Stimulated activated CD8-positive, alpha-beta memory T cell treated with anti-CD3 and anti-CD28 coated beads, Interleukin-4, amount 100 ng/mL, for 1 hour (primary cell): ENCODE measurements at places on chromosomes 16 and 17.

- DNase-seq = no peak
These were observed 1.2 kb downstream of the THAP11 start for GRCh38 chr16:67843343-67843765.

- no peak for DNase-seq
These were observed 36.8 kb downstream of the CHD9 start for GRCh38 chr16:53091466-53092211.

DNA sequence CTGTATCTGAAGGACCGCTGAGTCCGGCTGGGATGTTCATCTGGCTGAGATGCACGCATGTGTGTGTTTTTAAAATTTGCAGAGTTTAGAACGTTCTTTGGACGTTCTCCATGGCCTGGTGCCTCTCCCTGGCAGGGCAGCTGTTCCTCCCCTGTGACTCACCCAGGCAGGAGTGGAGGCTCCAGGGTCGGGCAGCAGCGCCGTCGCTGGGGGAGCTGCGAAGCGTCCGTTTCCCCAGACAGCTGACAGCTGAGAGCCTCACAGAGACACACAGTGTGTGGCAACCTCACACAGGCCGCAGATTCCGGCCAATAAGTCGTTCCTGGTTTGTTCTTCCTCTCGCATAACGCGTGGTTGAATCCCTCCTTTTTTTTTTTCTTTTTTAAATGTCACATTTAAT lies 80.6 kb downstream of the OR1D5 start:
- no peak for DNase-seq

DNA sequence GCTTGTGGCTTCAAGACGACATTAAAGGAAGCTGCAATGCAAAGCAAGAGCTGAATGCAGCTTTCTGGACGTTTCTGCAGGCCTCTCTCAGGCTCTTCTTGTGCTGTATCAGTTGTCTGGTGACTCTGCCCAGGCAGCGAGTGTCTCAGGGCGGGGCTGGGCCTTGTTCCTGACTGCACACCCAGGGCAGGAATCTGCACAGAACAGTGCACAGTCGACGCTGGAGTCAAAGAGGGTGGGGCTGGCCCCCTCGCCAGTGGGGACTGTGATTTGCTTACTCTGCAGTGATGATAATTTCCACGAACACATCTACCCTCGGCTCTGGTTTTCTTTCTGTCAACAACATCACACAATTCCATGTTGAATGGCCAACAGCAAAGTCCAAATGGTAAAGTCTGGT lies 60.7 kb downstream of the IRF8 start:
- DNase-seq = no peak

- DNase-seq = no peak
These were observed 7.9 kb downstream of the GRN start for GRCh38 chr17:44352828-44353671.

- no peak for DNase-seq
These were observed 27.8 kb upstream of the MRTFB start for GRCh38 chr16:14043278-14043677.

GRCh38 chr17:53844491-53845107 lies 21.9 kb downstream of the KIF2B start:
- no peak for DNase-seq

DNA sequence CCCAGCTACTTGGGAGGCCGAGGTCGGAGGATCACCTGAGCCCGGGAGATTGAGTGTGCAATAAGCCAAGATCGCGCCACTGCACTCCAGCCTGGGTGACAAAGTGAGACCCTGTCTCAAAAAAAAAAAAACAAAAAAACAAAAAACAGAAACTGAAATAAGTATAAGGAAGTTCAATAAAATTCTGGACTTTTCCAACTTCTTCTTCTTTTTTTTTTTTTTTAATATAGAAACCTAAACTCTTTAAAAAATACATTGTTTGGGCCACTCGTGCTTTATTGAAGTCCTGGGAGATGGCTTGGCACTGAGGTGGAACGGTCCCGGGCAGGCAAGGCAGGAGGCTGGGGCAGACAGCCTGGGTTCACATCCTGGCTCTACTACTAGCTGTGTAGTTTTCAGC lies 36.8 kb downstream of the KATNIP start:
- DNase-seq = no peak

GRCh38 chr16:47571049-47571448 lies 109.9 kb downstream of the PHKB start:
- DNase-seq = no peak

GRCh38 chr16:31055613-31056012 lies 18.4 kb downstream of the ZNF668 start:
- no peak for DNase-seq

- DNase-seq = no peak
These were observed 69.1 kb upstream of the PMFBP1 start for GRCh38 chr16:72241008-72241407.

GRCh38 chr17:16298140-16298662 lies 55.1 kb downstream of the CENPV start:
- DNase-seq = no peak

GRCh38 chr16:1643521-1643920 lies 31.4 kb downstream of the CRAMP1 start:
- no peak for DNase-seq

DNA sequence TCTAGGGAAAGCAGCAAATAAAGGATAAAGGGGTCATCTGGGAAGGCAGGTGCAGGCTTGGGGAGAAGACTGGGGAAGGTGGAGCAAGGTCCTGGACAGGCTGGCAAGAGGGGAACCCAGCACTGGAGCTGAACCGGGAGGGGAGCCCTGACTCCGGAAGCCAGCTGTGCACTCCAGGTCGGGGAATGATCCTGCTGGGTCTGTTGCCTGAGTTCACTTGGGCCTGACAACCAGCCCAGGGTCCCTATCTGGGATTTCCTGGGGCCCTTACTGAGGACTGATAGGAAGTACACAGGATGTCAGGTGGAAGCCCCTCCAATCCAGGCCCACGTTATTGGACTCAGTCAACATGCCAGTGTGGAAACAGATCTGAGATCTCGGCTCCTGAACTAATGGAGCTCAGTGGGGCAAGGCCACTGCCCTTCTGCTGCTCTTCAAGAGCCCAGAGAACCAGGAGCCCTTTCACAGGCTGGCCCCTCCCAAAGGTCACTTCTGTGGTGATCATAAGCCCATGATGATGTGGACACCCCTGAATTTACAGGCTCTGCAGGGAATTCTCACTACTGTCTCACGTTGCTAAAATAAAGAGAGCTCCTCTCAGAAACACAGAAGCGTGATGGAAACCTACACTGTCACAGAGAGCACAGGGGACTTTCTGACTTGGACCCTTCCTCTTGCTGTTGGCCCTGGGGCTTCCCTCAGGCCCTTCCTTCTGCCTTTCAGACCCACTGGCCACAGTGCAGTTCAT lies 19.9 kb upstream of the PITPNM3 start:
- no peak for DNase-seq

- DNase-seq = no peak
These were observed 20.4 kb upstream of the GRIN2A start for GRCh38 chr16:10202649-10203048.

DNA sequence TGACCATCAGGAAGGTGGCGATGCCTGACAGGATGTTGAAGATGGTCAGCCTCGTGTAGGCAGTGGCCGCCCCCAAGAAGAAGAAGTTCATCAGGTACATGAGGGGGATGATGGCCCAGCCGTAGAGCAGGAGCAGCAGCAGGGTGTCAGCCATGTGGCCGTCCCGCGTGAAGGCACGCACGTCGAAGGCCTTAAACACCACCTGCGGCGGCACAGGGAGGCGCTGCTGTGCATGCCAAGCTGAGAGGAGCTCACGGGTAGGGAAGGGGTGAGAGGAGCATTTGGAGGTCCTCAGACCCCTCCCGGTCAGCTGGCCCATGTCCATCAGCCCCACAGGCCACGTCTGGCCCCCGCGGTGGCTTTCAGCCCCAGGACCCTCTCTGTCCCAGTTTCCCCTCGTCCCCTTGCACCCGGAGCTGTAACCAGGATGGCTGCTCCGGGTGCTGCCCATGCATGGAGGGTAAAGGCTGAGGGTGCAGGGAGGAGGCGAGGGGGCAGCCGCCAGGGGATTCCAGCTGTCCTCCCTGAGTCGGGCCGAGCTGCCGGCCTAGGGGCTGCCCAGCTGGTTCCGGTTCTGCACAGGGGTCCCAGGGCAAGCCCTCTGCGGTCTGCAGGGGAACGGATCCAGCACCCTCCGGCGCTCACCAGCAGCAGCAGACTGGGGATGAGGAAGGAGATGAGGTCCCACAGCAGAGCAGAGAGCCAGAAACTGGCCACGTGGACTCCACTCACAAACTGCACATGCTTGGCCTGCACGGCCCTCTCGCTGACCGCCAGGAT lies 17.1 kb upstream of the RNPS1 start:
- DNase-seq = no peak

DNA sequence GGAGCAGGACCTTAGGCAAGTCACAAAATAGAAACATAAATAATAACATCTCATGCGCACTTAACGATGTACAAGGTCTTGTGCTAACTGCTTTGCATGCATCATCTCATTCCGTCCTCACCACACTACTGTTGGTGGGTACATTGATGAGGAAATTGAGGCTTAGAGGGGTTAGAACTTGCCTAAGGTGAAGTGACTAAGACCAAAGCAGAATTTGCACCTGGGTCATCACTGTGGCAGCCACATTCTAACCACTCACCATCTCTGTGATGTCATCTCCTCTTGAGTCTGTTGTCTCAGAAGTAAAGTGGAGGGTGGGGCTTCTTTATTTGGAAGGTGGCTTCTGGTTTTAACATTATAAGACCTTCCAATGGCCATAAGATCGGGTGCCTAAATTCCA lies 20.4 kb upstream of the TRIM25 start:
- no peak for DNase-seq

- DNase-seq = no peak
These were observed 21.8 kb upstream of the PRM1 start for GRCh38 chr16:11302977-11303376.

DNA sequence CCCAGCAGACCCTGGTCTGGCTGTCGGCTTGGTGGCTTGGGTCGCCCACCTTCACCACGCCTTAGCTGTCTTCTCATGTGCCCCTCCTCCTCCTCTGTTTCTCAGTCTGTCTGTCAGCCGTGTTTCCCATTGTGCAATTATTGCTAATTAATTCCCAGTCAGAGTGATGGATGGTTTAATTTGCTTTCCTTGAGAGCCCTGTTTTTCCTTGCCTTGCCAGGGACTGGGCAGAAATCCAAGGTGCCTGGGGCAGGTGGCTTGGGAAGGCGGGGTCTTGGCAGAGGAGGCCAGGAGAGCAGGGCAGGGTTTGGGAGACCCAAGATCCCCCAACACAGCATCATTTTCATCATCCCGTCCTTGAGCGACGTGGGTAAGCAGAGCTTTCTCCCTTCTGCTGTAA lies 21.3 kb downstream of the NECAB2 start:
- DNase-seq = no peak

DNA sequence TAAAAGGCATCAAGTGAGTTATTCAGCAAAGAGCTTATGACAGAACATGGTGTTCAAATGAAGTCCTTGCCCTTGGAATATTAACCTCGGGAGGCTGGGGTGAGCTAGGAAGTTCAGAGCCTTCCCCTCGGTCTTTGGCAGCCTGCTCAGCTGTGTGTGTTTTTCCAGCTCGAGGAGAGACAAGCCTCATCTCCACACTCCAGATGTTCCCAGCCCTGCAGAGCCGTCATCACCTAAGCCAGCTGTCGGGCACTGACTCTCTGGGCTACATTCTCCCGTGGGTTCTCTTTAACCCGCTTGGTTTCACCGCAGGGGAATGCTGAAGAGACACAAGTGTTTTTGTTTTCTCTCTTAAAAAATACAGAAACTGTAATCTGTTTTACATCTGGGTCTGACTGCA lies 47.1 kb downstream of the IRX3 start:
- DNase-seq = no peak

DNA sequence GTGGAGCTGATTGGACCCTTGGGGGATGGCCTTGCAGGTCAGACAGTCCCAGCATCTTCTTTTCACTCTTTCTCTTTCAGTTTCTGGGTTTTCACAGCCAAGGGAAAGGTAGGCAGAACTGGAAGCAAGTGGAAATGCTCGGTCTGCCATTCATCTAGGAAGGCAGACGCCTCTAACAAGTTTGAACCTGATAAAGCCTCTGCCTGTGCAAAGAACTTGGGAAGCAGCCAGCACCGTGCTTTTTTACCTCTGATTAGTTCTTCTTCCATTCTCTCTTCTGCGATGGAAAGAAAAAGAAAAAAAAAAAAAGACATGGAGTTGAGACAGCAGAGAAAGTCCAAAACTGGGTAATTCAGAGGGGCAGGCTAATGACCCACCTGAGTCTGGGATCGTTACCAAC lies 997.8 kb upstream of the EEF2KMT start:
- no peak for DNase-seq

- no peak for DNase-seq
These were observed 39.8 kb downstream of the ARL4D start for GRCh38 chr17:43438626-43439025.

GRCh38 chr17:49290690-49291359 lies 60.2 kb upstream of the PHOSPHO1 start:
- no peak for DNase-seq

DNA sequence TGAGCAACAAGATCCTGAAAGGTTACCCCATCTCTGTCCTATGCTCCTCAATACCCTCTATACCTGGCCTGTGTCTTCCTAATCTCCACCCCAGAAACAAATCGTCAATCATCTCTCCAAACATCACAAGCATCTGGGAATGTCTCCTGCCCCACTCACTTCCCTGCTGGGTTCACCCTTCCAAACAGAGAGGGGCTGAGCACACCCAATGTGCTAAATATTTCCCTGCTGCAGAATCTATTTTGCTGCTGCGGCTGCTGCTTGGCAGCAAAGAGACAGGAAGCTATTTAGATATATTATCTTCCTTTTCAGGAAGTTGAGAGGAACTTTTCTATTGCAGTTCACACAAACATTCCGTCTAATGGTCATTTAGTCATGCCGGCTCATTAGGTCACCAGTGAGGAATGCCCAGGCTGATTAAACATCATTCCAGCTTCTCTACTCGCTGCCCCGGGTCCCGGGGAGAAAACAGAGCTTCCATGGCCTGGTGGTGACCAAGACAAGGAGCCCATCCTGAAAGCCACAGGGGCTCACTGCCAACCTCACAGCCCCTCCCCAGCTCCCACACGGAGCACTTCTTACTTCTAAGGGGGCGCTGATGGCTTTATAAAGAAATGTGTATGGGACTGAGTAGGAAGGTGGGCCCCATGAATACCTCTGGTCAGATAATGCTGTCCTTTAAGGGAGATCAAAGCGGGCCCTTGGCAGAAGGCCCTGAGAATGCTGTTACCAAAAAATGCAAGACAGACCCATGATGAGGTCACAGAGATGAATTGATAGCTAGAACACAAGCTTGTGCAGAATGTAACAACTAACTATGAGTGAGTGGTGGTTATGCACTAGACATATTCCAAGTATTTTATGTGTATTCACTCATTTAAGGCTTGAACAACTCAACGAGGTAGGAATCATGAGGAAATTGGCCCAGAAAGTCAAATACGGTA lies 218.3 kb downstream of the SOX9 start:
- DNase-seq = no peak

GRCh38 chr16:10871157-10871991 lies 5.6 kb upstream of the CIITA start:
- no peak for DNase-seq

DNA sequence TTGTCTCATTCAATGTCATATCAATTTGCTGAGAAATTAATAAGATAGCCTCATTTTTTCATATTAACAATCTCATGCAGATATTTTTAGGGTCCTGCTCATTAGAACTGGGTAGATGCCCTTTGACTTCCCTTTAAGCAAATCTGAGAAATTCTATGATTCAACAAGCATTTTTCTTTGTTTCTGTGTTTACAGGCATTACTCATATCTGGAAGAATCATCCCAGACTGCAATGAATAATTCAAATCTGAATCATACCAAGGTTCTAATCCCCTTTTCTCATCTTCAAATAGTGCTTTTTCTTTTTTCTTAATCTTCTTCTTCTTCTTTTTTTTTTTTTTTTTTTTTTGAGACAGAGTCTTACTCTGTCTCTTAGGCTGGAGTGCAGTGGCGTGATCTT lies 69.2 kb upstream of the KIFC3 start:
- no peak for DNase-seq

GRCh38 chr16:22300427-22301071 lies 3.3 kb downstream of the POLR3E start:
- no peak for DNase-seq
